ENCODE measurements at places on chromosomes 5 and 9. TPM values are rescaled to one million over a fixed set of nuclear protein-coding genes. Genes with fewer than 3 reads are reported as not detected.

DNA sequence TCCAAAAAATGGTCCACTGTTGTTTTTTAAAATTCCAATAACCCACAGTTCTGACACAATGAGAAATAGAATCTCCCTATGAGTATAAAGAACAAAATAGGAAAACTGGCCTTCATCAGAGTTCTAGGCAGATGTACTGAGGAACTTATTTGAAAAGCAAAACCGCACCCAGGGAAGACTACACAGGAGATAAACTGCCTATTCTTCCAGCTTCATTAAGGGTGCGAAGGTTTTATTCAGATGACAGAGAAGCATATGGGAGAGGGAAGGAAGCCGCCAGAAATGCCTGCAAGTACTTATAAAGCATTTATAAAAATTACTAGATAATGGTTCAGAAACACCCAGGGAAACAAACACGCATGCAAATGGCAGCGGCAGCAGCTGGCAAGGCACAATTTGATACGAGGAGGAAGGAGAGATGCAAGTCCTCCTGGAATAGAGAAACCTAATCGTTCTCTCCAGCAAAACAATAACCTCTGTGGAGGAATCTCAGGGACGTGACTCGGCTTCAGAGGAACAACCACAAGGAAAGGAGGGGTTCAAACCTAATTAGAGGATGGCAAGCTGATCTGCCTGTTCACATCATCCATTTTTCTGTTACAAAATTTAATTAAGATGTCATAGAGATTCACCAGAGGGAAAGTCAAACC lies 9.0 kb downstream of the TTLL11 start:
- no peak for DNase-seq

DNA sequence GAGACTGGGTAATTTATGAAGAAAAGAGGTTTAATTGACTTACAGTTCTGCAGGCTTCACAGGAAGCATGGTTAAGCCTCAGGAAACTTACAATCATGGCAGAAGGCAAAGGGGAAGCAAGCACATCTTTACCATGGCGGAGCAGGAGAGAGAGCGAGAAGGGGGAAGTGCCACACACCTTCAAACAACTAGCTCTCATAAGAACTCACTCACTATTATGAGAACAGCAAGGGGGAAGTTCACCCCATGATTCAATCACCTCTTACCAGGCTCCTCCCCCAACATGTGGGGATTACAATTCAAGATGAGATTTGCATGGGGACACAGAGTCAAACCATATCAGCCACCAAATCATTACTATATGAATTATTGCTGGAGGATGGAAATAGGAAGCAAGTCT lies 30.3 kb upstream of the STX17 start:
- no peak for DNase-seq

- no peak for DNase-seq
These were observed 166.2 kb downstream of the NFIB start for GRCh38 chr9:14147738-14148137.

HMGCR gene
- 78.5 TPM for total RNA-seq

PRRX2 gene
- total RNA-seq: not detected

CYLC2 gene
- total RNA-seq: not detected

GRCh38 chr5:142324136-142324870 lies 518 bp downstream of the SPRY4 start:
- DNase-seq: peak; percentile 63

DNA sequence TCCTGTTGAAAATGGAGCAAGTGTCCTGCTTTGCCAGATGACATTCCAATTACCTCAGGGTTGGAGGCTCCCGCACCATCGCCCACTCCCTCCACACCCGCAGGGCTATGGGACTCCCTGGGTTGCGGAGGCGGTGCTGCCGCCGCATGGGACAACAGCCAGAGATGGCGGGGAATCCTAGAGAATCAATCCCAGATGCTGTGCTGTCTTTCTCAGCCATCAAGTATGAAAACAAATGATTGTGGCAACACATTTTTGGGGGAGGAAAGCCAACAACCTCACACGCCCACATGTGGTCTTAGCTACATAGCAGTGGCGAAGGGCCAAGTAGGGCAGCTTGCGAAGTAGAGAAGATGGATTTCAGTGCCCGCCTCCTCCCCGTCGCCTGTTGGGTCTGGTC lies 46.7 kb downstream of the IL31RA start:
- DNase-seq: no peak

DNA sequence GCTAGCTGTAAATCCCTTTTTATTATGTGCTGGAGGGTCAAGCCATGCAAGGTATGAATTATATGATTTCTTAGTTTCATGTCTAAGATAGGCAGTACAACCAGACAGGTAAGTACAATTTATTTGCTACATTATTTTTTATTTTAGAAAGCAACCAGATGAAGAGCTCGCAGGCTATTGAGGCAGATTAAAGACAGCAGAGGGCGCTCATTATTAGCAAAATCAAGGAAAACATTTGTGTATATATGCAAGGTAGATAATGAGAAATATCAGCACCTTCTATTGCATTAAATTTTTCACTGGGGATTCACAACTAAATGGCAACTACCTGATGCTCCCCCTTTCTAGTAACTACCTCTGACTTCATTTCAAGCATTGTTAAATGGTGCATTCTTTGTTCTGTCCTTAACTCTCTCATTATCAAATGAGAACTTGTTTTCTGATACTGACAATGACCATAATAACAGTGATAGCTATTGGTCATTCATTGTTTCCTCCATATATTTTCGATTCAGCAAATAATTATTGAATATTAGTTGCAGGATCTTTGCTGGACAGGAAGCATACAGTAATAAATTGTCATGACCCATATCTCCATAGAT lies 8.6 kb downstream of the SCGB3A2 start:
- DNase-seq: no peak

DNA sequence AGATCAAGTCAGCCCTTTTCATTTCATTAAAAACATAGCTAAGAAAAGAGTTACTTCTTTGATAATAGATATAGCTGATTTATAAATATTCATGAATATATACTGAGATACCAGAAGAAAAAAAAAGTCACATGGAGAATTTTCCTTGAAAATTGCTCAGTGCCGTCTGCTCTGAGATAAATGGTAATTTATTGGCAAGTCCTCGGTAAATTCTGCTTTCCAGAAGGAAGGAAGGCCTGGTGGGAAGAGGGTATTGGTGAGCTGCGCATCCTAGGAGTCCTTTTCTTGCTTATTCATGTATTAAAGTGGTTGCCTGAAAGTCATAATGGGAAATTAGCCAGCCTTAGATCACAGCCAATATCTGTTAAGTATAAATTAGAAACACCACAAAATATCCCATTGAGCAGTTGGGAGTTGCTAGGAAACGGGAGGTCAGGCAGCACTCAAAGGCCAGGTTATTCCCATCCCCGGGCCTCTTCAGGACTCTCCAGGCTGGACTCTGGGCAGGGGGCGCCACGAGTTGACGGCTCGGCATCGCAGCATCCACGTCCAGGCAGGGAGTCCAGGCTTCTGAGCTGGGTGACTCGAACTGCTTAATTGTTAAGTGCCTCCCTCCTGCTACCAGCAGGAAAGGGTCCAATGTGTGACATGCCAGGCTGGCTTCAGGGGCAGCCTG lies 116.7 kb upstream of the RETREG1 start:
- no peak for DNase-seq

DNA sequence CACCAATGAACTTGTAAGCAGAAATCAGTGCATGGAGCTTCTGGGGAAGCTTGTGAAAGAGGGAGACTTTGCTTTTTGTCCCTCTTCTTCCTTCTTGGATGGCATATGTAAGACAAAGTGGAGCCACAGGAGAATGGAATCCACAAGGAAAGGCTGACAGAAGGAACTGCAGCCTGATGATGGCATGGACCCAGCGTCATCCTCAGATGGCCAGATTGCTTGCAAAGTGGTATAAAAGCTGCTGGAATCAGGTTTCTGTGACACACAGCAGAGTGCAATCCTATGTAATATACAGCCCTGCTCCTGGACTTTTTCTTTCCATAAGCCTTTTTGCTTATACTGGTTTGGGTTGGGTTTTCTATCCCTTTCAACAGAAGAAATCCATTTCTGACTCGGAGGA lies 31.4 kb upstream of the SPARC start:
- no peak for DNase-seq

DNA sequence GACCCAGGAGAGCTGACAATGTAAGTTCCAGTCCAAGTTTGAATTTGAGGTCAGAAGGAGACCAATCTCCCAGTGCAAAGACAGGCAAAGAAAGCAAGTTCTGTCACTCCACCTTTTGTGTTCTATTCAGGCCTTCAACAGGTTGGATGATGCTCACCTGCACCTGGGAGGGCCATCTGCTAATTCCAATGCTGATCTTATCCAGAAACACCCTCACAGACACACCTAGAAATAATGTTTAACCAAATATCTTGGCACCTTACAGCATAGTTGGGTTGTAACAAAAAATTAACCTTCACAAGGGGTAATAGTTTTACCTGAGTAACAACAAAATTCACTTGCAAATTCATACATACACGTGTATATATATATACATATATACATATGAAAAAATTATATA lies 190.8 kb downstream of the DIRAS2 start:
- DNase-seq: no peak

F2RL1 gene
- total RNA-seq: not detected

GRCh38 chr9:133050142-133050541 lies 11.6 kb upstream of the CEL start:
- no peak for DNase-seq

GRCh38 chr9:117135501-117136098 lies 279.3 kb downstream of the ASTN2 start:
- DNase-seq: no peak

- no peak for DNase-seq
These were observed 61.8 kb upstream of the RAD23B start for GRCh38 chr9:107221321-107221720.

LPAR1 gene
- total RNA-seq: 0.21 TPM

DNA sequence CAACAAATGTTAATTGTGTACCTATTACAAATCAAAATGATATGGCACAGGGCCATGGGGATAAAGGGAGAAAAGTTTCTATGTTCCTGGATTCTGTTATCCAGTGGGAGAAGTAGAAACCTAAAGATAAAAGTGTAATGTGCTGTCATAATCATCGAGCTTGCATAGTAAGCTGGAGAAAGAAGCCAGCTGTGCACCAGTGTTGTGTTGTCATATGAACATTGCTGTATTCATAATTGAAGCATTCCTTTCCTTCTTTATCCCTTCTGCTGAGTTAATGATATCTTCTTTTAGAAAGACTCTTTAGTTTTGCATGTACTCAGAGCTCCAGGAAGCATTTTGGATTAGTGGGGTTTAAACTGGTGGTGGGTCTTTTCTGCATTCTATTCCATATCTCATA lies 39.5 kb downstream of the NTRK2 start:
- DNase-seq: no peak

PCDH12 gene
- total RNA-seq: 0.28 TPM

DNA sequence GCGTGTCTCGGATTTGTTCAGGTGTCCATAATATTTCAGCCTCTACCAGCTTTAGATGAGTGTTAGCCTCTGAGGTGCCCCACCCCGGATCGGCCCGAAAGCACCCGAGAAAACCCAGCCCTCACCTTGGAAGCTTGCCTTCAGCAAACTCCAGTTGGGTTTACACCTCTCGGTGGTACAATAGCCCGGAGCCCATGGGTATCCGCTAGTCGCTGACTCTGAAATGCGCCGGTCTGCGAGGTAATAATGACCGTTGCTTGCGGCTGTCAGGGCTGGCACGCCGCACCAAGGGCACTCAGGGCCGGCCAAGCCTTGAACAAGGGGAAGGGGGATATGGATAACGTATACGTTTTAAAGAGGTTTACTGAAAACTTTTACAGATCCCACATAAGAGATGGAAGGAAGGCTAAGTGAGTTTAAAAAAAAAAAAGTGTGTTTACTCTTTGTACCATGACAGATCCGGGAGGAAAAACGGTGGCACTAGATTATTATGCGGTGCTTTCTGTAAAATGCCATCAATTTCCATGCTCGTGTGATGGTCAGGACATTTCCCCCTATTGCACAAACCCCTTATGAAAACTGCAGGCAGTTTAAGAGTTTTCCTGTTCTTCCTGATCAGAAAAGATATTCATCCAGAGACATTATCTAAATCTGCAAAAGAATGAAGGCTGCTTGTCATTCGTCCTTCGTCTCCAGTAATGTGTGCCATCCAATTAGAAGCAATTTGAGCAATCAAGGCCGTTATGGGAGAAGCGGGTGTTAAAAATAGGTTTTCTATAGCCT lies 124.2 kb downstream of the TMEM161B start:
- no peak for DNase-seq

- no peak for DNase-seq
These were observed 32.1 kb upstream of the IL6ST start for GRCh38 chr5:56026863-56027300.

DNA sequence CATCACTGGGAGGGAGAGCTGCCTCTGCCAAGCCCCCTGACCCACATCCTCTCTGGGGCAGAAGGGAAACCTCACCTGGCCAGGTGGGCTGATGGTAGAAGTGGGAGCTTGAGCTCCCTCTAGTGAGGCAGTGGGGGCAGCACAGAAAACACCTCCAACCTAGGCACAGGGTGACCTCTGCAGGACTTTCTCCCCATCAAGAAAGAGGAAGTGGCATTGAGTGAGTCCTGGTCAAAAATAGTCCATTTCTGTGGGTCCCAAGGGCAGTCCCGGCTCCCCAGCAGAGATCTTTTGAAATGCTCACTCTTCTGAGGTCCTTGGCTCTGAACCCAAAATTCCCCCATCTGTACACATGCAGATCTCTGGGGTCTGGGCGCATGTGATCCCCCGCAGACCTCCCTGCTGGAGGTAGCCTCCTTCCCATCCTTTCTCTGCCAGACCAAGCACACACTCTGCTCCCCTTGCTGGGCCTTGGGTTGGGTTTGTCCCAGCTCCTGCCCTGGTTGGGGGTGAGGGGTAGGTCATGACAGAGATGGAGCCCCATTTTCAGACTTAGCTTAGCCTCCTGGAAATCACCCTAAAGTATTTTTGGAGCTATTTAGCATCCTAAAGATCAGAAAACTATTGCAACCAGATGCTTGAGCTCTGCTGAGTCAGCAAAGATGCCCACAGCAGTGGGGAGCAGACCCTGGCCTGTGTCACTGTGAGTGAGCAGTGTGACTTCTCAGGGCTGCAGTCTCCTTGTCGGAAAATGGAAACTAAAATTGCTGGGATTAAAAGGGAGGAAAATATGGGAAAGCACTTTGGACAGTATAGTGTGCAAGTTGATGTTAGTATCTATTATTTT lies 41.6 kb upstream of the LCP2 start:
- peak; percentile 67 for DNase-seq

DNA sequence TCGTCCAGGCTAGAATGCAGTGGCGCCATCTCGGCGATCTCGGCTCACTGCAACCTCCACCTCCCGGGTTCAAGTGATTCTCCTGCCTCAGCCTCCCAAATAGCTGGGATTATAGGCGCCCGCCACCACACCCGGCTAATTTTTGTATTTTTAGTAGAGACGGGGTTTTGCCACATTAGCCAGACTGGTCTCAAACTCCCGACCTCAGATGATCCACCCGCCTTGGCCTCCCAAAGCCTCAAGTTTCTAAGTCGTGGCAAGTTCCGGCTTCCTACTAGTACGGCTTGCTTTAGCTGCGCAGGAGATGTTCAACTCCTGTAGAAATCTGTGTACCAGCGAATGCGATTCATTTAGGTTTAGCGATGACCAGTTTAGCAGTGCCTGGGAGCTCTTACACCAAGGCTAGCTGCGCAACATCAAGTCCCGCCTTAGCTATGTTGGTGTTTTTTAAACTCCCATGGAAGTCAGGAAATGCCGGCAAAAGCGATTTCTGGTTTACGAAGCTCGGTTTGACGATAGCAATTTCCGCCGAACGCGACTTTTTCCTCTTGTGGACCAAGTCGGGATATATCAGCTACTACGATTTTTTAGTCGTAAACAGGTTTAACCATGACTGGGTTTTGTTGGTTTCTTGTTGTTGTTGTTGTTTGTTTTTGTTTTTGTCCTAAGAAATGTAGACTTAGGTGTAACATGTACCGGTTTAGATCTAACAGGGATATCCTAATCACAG lies 46.4 kb downstream of the ANXA2R start:
- DNase-seq: no peak

- no peak for DNase-seq
These were observed 66.9 kb downstream of the ZCCHC7 start for GRCh38 chr9:37187292-37187691.

CNTNAP3 gene
- total RNA-seq: not detected

RANBP17 gene
- total RNA-seq: 6.9 TPM
